ENCODE measurements at places on chromosomes 16 and 17.

DNA sequence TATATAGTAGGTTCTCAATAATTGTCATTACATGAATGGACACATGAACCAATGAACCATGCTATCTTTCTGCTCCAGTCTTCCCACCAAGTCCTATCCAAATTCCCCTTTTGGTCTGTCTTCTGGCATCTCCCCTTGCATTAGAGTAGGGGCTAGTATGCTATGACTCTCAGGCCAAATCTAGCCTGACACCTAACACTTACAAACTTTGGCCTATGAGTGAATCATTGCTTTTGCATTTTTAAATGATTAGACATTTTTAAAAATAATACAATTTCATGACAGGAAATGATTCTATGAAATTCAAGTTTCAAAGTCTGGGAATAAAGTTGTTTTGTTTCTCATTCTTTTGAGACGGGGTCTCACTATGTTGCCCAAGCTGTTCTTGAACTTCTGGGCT lies 102.5 kb upstream of the MAF start:
- no peak for DNase-seq

GRCh38 chr16:84884596-84885341 lies 65.0 kb downstream of the CRISPLD2 start:
- no peak for DNase-seq

DNA sequence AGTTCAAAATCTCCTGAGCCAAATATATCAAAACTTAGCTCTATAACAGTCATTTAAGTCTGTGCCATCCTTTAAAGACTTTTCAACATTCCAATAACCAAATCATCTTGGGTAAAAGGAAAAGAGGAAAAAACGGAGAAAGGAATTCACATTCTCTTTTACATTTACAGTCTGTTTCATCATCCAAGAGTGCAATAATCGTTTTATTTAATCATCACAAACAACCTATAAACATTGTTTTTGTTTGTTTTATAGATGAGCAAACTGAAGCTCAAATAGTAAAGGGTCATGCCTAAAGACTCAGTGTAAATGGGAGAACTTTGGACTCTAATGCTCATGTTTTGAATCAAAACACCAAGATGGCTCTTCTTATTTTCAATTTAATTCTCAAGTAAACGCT lies 252.3 kb downstream of the TOX3 start:
- DNase-seq: no peak

- DNase-seq: no peak
Measured at GRCh38 chr16:88640498-88641247, 2.3 kb downstream of the IL17C start.

DNA sequence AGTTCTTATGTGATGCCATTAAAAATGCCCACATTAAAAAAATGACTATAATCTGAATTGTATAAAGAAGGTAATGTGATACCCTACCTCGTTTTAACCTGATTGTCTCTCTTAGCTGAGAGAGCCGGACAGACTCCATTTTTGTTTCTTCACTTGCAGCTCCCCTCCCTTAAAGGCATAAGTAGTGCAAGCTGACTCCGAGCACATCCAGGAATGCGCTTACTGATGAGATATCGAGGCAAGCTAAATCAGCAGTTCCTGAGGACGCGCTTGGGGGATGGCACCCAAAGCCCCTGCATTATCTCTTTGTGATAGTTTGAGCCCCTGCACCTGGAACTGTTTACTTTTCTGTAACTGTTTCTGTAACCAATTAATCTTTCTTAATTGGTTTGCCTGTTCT lies 6.3 kb downstream of the KRT24 start:
- DNase-seq: no peak

DNA sequence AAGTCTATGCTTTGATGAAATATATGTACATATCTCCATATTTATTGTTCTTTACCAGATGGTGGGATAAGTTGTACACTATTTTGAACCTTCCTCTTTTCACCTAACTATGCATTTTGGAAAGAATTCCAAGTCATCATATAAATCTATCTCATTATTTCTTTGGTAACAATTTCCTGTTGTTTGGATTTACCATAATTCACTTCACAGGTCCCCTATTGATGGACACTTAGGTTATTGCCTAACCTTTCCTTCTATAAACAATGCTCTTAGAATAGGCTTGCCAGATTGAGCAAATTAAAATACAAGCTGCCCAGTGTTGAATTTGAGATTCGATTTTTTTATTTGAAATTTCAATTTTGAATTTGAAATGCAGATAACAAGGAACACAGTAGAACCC lies 28.9 kb upstream of the DHX8 start:
- no peak for DNase-seq

- DNase-seq: no peak
Measured at GRCh38 chr16:83704656-83705055, 103.1 kb upstream of the HSBP1 start.

DNA sequence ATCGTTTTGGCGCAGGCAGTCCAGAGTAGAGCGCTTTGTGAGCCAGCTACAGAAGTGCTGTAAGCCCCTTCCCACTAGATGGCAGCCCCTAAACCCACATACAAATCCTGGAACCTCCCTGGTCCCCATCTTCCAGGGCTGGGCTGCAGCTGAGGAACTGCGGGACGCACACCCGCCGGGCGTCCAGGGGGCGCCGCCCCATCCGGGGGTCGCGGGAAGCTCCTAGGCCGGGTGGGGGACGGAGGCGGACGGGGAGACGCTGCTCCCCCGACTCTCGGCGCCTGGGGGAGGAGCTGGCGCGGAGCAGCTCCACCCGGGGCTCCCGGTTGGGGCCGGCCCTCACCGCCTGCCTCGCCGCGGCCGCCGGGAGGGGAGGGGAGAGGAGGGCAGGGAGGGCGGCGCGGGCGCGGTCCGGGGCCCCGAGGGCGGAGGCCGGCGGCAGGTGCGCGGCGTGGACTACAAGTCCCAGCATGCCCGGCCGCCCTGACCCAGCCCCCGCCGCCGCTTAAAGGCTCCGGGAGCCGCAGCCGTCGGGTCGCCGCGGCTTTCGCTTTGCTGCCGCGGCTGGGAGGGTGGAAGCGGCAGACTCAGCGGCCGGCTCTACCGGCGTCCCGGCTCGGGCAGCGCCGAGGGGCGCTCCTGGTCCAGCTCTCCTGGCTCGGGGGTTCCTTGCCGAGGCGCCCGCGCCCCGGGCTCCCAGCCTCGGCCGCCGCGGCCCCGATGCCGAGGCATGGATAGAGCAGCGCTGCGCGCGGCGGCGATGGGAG lies at the start of gene KSR1:
Gene KSR1 (plus strand): TSS at position 535 of the 767 bp plus-strand sequence. CDS start 196 bp downstream, at position 731.
- DNase-seq: peak; percentile 70

DNA sequence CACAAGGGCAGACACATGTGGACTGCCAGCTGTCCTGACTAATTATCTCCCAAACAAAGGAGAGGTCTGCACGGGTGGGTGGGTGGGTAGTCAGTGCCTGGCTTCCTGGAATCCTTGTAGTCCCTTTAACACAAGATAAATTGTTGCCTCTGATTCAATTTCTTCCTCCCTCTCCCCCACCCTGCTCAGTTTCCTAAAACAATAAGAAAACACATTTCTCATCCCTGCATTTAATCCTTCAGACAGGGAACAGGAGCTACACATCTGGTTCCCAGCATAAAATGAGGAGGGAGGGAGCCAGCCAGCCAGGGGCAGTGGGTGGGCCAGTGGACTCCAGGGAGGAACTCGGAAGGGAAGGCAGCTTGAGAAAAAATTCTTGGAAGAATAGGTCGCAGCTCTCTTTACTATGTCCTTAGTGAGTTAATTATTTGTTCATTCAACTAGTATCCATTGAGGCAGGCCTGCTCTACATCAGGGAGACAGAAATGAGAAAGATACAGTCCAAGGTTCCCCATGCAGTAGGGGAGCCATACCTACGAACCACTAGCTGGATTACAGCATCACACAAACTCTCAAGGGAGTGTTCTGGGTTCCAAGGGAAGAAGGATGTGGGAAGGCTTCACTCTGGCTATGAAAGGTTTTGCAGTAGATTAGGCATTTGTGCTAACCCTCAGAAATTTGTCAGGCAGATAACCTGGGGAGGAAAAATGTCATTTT lies 58.3 kb downstream of the CCT6B start:
- no peak for DNase-seq

GRCh38 chr16:9996221-9996620 lies 186.0 kb downstream of the GRIN2A start:
- DNase-seq: no peak

GRCh38 chr16:58098207-58099096 lies 30.7 kb downstream of the CFAP20 start:
- no peak for DNase-seq

GRCh38 chr16:19137201-19138128 lies 23.7 kb downstream of the ITPRIPL2 start:
- no peak for DNase-seq

Data from stimulated activated CD8-positive, alpha-beta memory T cell treated with anti-CD3 and anti-CD28 coated beads, Interleukin-4, amount 100 ng/mL, for 4 hours (primary cell).